ENCODE measurements at places on chromosomes 2 and 18. TPM values are rescaled to one million over a fixed set of nuclear protein-coding genes. Genes with fewer than 3 reads are reported as not detected.
A peak's percentile ranks its signal among the peaks of the same experiment; 100 is the strongest.

Gene UGT1A5
- 0.09 TPM for total RNA-seq

Gene MALL
- total RNA-seq = 1.5 TPM

Gene G6PC2
- total RNA-seq = not detected

- no peak for ATAC-seq
Observed at GRCh38 chr2:191155608-191156071, 4.8 kb upstream of the STAT4 start.

Gene ANKRD53
- 2.7 TPM for total RNA-seq

Gene IL1R1
- total RNA-seq = 5.7 TPM

- peak; percentile 97 for ATAC-seq
Observed at GRCh38 chr2:226772389-226773179, 27.0 kb downstream of the IRS1 start.

DNA sequence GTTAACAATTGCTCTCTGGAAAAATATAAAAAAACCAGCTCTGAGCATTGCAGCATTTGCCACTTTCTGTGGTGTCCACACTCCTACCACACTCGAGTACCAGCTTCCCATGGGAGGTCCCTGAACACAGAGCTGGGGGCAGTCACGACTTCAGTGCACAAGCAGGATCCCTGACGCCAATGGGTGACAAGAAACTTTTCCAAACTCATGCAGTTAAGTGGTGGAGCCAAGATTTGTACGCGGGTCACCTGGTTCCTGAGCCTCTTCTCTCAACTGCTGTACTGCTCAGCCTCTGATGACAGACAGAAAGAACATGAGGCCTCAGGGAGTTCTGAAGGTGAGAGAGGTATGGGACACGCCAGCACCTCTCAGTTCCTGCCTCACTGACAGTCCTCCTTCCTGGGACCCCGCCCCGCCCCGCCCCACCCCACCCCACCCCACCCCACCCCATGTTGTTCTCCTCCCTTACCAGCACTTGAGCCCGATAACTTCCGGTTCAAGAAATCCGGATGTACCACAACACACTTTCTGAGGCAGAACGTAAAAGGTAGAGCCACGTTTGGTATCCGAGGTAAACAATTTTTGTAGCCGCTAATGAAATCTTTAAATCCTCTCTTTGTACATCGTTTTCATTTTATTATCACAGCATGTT lies 287.6 kb downstream of the MYCN start:
- no peak for ATAC-seq

Gene CD226
- 0.69 TPM for total RNA-seq

- no peak for ATAC-seq
Observed at GRCh38 chr2:222751821-222752719, 80.6 kb downstream of the MOGAT1 start.

DNA sequence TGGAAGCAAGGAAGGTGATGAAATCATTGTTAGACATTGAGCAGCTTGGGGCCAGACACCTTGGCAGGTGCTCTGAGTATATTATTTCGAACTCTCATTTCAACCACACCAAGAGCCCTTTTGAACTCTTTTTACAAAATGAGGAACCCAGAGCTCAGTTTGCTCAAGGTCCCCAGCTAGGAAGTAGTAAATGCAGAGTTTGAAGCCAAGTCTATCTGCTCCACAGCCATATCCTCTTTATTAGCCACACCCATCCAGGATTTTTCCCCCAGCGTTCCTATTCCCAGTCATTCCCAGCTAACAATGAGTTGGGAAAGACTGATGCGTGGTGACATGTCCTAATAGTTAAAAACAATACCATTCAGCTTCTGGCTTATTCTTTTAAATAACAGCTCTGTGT lies 40.2 kb downstream of the SEMA4F start:
- ATAC-seq = no peak

- ATAC-seq = peak; percentile 47
Observed at GRCh38 chr2:164126960-164127660, 391.3 kb upstream of the FIGN start.

GRCh38 chr2:129768036-129768386 lies 211.5 kb upstream of the RAB6C start:
- no peak for ATAC-seq

DNA sequence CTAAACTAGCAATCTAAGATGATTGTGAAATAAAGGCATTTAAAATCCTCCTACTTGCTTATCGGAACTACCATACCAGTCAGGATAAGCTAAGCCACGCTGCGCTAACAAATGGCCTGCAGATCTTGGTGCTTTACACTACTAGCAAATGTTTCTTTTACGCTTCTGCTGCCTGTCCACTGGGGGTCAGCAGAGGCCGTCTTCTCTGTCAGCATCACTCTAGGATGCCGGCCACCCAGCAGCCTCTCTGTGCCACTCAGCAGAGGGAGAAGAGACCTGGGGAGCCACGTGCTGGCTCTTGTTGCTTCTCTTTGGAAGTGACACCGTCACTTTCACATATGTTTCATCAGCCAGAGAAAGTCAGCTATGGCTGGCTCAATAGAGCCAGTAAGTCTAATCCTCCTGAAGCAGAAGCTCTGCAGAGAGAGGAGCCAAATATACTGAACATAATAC lies 36.6 kb downstream of the COPS8 start:
- ATAC-seq = peak; percentile 16

DNA sequence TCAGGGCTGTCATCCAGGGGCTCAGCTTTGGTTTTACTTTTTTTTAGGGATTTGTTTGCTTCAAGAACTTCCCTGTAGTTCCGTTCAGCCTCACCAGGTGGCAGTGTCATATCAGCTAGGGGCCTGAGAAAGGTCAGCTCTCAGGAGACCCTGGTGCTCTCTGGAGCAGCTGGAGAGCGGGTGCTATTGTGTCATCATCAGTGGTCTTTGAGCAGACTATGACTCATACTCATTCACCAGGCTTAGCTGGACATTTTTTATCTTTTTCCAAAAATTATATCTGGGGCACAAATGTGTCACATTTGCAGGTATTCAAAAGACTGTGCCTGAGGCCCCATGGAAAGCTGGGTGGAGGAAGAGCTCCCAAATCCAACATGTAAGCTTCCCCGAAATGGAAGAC lies 24.4 kb downstream of the ZNF892 start:
- ATAC-seq = peak; percentile 54
